BE2C (cell line): ENCODE measurements at places on chromosomes 11 and 22.
A peak's percentile ranks its signal among the peaks of the same experiment; 100 is the strongest.

DNA sequence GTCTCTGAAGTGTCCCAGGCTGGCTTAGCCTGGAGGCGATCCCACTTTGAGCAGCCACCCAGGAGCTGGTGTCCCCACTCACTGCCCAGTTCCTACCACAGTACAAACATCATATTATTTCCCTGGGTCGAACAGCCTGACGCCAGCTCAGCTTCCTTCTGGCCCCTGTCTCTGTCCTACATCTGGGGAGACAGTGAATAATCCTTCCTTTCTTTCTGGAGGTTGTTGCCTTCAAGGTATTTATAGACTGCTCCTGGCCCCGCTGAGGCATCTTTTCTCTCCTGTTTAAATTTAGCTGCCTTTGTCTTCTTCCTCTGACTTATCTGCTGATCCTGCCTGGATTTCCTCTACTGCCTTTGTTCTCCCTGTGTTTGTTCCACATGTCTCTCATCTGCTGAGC lies 56.8 kb upstream of the LRRC55 start:
- DNase-seq: no peak

- no peak for DNase-seq
Measured at GRCh38 chr11:17766073-17766359, 31.4 kb downstream of the KCNC1 start.

DNA sequence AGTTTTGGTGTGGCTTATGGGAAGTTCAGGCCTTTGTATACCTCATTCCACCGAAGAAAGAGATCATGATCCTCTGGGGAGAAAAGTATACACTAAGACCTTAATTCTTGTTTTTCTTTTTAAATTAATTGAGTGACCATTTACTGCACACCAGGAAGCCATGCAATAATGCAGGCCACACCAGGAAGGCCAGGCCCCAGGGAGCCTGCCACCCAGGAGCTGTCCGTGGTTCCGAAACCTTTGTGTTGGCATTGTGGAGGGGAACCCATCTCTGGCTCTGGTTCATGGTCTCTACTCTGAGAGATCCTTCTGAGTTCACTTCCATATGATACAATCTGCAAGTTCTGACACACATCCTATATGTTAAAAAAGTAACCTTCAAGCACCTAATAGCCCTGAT lies 291.8 kb downstream of the MIAT start:
- no peak for DNase-seq

DNA sequence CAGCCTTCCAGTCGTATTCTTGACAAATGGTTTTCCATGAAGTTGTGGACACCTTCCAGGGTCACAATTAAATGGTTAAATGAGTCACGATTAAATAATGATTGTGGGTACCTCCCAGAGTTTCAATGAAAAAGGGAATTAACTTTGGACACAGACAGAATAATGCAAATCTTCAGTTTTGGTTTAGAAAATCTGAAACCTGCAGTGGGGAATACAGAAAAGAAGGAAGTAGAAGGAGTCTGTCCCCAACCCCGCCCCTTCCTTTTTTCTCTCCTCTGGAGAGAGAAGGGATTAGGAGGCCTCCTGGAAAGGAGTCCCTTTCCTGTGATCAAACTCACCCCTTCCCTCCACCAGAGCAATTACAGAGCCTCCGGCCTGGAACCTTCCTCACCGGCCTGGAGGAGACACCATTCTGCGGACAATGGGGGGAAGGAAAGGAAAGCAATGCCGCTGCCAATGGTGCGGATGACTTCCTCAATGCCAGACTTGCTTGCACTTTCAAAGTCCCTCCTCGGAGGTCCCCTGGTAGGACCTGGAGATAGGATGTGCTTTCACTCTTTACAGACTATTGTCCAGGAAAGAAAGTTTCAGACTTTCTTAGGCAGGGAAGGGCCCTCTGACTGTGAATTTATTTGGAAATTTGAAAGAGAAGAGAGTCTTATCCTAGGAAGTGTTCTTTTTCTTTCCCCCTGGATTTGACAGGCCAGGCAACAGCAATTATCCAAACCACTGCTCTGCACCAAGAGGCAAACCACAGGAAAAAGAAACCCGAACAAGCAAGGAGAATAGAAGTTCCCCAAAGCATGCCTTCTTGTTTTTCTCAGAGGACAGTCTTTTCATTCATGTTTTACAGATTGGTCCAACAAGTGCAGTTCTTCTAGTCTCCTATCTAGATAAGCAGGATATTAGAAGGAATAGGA lies 86.8 kb downstream of the PTPRJ start:
- no peak for DNase-seq

DNA sequence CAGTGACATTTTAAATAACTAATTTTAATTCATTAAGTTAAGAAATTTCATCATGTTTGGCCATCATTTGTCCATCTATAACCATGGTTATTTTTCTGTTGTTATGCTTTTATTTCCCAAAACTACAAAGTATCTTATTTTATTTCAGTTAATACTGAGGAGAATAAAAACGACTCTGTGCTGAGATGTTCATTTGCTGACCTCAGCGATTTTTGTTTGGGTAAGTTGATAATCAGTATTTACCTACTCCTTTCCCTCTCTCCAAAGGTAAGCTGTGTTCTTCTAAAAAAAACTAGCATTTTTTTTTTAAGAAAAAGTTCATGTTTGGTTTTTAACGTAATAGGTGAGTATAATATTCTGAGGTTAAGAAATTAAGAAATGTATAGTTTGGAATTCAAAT lies 111.7 kb downstream of the ANO3 start:
- DNase-seq: no peak

DNA sequence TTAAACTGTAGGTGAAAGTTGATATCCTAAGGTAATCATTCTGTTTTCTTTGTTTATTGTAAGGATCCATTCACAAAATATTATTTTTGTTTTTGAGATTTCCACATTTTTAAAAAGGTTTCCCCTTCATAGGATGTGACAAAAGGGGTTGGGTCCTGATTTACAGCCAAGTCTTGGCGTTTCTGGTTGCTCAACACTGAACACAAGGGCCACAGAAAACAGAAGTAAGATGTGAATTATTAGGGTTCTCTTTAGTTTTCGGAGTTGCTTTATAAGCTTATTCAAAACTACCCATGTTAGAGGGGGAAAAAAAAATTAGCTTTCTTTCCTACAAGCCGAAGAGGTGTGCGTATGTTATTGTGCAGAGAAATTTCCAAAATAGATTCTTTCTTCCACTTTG lies 30.0 kb upstream of the FLI1 start:
- no peak for DNase-seq

GRCh38 chr22:21816787-21817496 lies 50.5 kb downstream of the MAPK1 start:
- no peak for DNase-seq

DNA sequence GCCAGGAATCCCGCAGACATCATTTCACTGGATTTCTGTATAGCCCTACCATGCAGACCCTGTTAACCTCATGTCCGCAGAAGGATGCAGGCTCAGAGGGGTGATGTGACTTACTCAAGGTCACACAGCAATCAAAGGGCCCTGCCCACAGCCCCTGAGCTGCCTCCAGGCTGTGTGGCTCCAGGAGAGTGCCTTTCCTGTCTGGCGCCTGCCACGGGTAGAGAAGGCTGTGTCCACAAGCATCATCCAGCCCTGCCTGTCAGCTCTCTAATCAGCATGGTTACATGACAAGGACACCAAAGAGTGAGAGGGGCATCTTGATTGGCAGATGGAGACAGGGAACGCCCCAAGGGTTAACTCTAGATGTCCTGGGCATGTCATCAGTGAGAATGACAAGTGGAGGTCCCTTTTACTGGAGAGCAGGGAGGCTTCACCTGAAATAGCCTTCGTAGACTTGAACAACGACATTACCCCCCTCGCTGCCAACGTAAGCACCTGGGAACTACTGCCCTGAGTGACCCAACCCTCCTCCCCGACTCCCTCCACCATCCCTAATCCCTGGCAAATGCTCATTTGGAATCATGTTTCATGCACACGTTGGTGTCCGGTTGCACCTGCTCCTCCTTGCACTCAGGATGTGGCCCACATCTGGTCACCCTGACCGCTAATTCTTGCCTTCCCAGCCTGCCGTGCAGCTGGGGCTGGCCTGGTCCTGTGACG lies 6.9 kb downstream of the FGF19 start:
- DNase-seq: no peak

DNA sequence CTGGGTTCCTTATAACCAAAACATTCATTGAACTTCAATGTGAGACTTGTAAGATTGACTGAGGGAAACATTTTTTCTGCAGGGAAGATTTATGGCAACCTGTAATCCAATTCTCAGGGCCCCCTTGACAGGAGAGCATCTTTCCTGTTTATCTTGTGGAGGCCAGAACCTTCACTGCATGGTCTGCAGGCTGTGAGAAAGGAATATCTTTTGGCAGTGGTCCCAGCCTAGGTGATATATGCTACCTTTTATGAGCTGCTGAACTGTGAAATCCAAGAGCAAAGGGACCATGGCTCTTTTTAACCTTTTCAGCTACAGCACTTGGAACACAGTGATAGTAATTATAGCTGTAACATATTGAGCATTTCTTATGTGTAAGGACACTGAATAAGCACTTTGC lies 590.2 kb upstream of the B3GAT1 start:
- no peak for DNase-seq

DNA sequence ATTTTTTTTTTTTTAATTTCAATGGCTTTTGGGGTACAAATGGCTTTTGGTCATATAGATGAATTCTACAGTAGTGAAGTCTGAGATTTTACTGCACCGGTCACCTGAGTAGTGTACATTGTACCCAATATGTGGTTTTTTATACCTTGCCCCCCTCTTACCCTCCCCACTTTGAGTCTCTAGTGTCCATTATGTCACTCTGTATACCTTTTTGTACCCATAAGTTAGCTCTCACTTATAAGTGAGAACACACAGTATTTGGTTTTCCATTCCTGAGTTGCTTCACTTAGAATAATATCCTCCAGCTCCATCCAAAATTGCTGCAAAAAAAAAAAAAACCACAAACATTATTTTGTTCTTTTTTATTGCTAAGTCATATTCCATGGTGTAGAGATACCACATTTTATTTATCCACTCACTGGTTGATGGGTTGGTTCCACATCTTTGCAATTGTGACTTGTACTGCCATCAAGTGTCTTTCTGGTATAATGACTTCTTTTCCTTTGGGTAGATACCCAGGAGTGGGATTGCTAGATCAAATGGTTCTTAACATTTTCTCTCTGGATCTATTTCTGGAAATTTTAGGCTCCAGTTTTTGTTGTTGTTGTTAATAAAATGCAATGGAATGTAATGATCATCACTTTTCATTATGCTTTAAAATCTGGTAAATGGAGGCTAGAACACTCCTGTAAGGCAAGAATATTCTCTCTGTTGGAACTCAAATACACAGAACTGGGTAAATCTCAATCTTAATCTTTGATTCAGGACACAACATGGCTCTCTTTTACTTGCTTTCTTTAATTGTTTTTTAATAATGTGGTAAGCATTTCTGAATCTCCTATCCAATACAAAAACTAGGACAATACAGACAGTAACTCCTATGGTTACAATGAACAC lies 10.3 kb downstream of the NEAT1 start:
- no peak for DNase-seq

GRCh38 chr22:46067159-46068111 lies 82.9 kb upstream of the PPARA start:
- peak; percentile 54 for DNase-seq

DNA sequence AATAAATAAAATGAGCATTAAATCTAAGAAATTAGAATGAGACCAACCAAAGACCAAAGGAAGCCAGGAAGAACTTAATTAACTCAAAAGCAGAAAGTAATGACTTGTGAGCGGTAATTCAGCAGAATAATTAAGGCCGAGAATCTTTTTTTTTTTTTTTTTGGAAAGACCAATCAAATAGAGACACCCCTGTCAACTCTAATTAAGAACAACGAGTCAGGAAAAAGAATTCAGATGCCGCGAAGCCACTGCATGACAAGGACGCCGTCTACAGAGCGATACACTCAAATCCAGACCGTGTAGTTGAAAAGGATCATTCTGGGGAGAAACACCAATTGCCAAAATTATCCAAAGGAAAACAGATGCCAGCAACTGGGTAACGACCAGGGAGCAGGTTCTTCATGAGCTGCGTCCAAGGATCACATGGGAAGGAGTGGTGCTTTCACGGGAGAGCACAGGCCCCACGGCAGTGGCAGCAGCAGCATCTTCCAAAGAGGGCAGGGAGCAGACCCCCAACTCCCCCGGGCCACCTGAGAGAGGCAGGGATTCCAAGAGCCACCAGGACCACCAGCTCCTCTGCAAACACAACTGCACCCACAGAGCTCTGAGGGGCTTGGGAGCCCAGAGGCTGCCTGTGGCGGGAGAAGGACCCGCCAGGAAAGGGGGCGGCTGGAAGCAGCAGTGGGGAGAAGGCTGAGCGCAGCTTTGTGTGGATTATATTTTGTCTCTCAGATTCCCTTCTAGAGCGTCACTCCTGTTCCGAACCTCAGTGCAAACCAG lies 469.8 kb downstream of the BRD1 start:
- no peak for DNase-seq

GRCh38 chr11:103714246-103714645 lies 322.2 kb upstream of the DDI1 start:
- no peak for DNase-seq

GRCh38 chr11:84333221-84333620 lies 1047.1 kb upstream of the CCDC90B start:
- DNase-seq: no peak

GRCh38 chr11:116773203-116774097 lies 663 bp upstream of the BUD13 start:
- no peak for DNase-seq

DNA sequence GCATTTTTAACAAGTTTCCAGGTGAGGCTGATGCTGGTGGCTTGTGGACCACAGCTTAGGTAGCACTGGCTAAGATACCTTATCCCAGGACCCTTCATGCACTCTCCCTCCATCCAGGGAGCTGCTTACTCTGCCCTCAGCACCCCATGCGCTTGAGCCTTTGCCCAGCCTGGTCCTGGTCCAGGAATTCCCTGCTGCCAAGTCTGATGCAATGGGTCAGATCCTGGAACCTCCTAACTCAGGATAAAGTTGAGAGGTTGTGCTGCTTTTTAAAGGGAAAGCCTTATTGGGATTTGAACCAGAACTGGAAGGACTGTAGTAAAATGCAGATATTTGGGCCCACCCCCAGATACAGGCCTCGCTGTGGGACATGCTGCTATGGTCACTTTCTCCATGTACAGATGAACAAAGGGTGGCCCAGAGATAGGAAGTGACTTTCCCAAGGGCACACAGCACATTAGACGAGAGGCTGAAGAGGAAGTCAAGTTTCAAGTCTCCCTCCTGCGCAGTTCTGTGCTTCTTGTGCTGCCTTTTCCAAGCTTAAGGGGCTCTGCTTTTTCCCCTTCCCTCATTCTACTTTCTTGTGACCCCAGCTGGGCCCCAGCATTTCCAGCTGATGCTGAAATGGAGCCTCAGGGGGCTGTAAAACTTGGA lies 824 bp upstream of the LGALS12 start:
- DNase-seq: no peak

DNA sequence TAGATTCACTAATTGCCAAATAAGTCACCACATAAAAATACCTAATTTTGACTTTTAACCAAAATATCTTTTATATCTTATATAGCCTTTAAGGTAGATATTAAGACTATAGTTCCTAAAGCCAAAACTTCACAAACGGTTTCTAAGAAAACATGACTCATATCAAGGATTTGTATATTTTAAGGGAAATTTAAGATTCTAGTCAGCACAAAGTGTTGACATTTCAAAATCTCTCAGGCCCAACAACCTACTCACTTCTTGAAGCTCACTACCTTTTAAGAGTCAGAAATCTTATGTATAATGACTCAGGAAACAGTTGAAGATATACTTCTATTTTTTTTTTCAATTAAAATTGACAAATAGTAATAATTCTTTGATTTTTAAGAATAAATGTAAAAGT lies 221.9 kb downstream of the SBF2 start:
- no peak for DNase-seq
